ENCODE measurements at places on chromosomes 16 and 17.
A peak's percentile ranks its signal among the peaks of the same experiment; 100 is the strongest.

- DNase-seq: peak; percentile 59
Observed at GRCh38 chr16:2486645-2487516, 12.0 kb downstream of the TBC1D24 start.

DNA sequence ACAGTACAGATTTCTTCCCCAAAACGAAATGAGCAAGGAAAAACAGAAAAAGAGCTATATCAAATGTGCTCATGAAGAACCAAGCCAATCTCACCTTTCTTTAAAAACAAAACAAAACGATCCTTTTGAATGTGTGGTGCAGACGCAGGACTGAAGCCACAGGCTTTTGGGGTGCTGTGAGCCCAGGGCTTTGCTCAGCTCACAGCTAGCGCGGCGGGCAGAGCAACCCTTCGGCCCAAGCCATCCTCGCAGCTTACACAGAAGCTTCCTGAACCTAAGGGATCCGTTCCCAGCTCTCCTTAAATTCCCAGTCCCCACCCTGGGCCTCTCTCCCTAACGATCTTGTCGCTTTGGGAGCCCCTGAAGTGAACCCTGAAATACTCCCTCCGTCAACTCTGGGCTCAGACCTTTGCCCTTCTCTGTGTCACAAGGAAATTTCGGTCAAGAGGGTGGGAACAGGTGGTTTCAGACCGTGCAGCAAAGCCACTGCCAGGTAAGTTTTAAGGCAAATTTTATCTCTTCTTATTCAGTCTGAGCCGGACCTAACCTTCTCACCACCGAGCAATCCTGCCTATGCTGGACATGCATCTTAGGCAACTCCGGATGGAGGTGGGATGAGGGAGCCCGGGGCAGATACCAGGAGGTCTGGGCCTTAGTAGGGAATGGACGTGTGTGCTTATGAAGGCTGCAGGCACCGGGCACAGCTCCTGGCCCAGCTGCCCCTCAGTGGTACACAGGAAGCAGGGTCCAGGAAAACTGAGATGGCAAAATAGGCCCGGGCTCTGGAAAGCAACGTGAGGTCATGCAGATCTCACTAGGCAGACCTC, 52.0 kb downstream of the COTL1 start:
- DNase-seq: no peak

DNA sequence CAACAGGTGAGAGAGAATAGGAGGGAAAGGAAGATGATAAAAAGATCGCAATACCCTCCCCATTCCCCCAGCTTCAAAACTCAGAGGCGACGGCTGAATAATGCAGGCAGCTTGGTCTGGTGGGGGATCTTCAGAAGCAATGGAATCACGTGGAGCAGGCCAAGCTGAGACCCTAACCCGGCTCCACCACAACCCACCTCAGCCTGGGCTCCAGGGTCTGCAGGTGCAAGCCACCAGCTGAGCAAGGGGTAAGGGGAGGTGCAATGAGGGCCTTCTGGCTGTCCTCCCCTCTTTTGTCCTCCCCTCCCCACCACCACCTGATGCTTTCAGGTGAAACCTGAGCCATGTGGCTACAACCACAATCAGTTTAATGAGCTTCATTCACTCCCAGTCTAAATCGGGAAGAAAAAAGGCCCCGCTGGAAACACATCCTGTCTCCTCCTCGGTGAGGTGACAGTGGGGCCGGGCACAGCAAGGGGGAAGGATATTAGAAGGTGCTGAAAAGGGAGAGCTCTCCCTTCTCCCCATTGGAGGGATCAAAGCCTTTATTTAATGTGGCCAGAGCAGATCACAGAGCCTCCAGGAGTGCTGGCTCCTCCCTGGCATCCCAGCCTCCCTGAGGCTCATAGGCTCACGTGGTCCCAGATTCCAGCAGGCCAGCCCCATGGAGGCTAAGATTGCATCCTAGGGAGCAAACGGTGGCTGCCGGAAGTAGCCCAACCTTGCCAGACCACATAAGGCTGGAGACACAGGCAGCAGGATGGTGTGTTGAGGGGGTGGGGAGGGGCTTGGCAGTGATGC, 261.0 kb downstream of the SOX9 start:
- DNase-seq: no peak

DNA sequence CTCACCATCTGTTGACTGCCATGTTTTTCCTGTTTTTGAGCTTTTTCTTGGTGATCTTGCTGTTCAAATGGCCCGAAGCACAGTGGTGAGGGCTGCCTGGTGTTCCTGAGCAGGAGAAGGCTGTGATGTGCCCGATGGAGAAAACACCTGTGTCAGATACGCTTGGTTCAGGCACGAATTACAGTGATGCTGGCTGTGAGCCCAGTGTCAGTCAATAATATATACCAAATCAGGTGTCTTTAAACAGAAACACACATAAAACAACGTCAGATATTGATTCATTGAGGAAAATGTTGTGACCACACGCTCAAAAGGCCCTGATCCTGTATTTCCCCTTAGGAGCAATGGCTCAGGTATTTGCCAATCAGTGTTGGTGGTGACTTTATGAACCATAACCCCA, 111.7 kb downstream of the SDR42E1 start:
- no peak for DNase-seq

- DNase-seq: no peak
Observed at GRCh38 chr17:28849281-28849680, 5.5 kb upstream of the ERAL1 start.

DNA sequence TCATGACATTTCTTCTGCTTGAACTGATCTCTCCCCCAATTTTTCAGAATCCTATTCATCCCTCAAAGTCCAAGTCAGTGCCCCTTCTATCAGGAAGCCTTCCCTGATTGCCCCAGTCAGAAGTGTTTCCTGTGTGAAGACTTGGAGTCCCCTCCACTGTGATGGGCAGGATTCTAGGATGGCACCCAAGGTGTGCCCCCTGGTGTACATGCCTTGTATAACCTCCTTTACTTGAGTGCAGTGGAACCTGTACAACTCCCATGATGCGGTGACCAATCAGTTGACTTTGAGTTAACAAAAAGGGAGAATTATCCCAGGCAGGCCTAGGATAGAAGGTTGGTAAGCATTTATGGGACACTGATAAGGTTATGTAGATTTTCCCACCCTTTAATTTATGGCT, 23.4 kb downstream of the MYH13 start:
- DNase-seq: peak; percentile 4

GRCh38 chr17:55037828-55038227, 69.3 kb downstream of the STXBP4 start:
- DNase-seq: peak; percentile 56

DNA sequence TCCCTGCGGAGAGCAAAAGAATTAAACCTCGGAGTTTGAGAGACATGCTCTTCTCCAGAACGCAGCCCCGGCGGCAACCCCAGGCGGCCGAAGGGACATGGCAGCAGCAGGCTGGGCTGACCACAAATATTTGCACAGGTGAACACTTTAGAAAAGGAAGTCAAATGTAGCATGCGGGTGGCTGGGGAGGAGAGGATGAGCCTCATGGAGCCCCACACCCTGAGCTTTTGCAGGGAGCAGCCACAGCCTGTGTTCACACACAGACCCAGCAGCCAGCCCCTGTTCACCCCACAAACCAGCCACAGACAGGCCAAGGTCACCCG, 17.8 kb downstream of the HS3ST6 start:
- no peak for DNase-seq

- no peak for DNase-seq
Observed at GRCh38 chr16:53428681-53429080, 5.6 kb upstream of the RBL2 start.

DNA sequence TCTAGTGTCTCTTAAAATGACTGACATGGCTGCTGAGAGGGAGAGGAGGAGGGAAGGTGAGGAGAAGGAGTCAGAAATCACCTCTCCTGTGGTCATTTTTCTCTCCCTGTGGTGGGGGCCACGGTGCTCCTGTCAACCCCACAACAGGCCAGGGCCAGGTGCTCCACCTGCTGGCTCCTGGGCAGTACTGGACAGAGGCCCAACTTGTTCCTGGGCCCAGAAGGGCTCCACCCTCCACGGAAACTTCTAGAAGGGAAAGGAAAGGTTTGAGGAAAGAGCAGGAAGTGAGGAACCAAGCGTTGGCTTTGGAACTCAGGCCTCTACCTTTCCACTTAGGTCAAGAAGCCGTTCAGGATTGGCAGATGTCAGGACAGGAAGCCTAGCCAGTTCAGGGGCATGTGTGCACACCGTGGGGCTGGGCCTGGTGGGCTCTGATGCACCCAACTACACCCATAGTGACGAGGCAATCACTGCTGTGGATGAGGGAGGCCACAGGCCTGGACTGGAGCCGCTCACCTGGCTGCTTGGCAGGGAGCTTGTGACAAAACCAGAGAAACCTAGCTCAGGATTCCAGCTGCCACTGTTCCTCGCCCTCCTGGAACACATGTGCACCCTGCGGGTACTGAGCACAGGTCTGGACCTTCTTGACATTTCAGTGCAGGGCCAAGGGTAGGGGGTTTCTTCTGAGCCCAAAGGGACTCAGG, 36.1 kb downstream of the WNT3 start:
- DNase-seq: peak; percentile 17

DNA sequence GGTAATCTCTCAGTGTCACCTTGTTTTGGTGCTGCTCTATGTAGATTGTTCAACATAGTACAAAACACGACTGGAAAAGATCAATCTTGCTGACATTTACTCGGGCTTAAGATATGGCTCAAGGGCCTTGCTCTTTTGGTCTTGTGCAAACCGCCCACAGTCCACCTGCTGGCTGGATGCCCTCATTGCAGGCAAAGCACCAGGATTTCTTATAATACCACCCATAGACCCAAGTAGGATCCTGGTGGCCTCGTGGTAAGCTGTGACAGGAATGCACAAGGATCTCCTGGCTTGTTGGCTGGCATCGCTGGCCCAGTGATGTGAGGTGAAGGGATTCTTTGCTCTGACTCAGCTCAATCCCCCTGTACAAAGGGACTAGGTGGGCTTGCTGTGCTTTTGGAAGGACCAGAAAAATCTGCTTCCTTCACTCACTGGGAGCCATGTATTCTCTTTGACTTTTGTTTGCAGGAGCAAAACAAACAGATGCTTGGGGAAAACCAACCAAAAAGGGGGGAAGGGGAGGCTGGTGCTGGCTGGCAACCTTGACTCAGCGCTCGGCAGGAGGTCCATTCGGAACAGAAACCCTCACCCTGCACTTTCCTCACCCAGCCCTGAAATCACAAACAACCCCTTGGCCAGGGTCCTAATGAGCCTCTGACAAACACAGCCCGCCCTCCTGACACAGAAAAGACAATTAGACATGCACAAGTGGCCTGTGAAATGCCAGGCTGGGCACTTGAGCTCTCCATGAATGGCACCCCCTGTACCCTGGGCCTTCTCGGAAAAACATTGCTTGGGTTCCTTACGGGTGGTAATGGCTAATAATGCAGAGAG, 36.6 kb upstream of the MED9 start:
- peak; percentile 75 for DNase-seq

DNA sequence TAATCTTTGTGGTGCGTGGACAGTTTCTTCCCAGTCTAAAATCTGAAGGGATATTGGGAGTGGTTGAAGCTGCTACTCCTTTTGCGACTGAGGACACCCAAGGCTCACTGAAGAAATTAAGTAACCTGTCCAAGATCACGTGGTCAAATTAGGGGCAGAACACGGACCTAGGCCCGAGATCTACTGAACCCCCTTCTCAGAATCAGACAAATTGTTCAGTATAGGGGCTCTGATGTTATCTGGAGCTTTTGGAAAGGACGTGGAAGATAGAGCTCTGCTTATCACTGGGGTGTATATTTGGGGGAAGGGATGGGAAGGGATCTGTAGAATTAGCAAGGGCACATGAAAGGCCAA, 857 bp downstream of the TANGO6 start:
- no peak for DNase-seq

- no peak for DNase-seq
Observed at GRCh38 chr16:89498839-89499238, 8.5 kb upstream of the ANKRD11 start.

GRCh38 chr16:52407778-52408177, 139.2 kb downstream of the TOX3 start:
- DNase-seq: no peak

DNA sequence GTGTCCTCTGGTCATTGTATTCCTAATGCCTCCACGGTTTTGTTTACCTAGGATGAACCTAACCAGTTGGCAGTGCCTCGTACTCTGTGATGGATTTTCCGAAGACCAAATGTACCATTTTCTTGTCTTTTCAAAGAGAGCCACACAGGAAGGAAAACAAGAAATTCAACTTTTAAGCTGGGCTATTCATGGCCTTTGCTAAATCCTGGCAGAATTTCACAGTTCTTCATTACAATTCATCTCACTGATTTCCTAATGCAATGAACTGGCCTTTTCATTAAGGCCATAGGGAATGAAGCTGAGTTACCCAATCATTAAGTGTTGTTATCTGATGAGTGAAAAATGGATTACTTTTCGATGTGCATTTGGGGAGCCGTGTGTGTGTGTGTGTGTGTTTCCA, 7.9 kb upstream of the KCNJ16 start:
- DNase-seq: no peak

- DNase-seq: no peak
Observed at GRCh38 chr17:63798572-63799106, 24.7 kb downstream of the DDX42 start.

GRCh38 chr16:85469929-85470590, 143.1 kb upstream of the GSE1 start:
- no peak for DNase-seq

All from activated CD4-positive, alpha-beta T cell treated with anti-CD3 and anti-CD28 coated beads, Interleukin-2, Interleukin-4, amounts not matched to agents 100 ng/mL and 50 ng/mL, durations not matched to agents 16 hours and 8 hours (primary cell).